ENCODE measurements at places on chromosomes 4 and X.

GRCh38 chr4:6574747-6575502 is at the start of gene MAN2B2:
Gene MAN2B2 (plus strand): TSS chr4:6575189. CDS start chr4:6575211, 22 bp downstream.
- peak; percentile 75 for DNase-seq

GRCh38 chr4:109494563-109494962 is 60.9 kb downstream of the SEC24B start:
- no peak for DNase-seq

DNA sequence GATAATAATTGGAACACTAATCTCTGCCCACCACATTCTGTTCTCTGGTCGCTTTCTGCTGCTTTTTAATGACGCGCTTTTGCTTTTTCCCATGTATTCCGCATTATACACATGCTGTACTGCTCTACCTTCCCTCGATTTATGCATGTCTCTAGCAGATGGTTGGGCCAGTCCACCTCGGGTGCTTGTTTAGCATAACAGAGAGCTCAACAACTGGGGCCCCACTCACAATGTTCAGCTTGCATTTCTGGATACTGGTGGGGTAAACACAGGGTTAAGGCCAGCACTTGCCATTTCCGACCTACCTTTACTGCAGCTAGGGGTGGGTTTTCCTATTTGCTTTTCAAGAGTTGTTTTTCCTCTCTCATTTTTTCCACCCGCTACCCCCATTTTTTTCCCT is 255.8 kb downstream of the SOX3 start:
- DNase-seq = no peak

DNA sequence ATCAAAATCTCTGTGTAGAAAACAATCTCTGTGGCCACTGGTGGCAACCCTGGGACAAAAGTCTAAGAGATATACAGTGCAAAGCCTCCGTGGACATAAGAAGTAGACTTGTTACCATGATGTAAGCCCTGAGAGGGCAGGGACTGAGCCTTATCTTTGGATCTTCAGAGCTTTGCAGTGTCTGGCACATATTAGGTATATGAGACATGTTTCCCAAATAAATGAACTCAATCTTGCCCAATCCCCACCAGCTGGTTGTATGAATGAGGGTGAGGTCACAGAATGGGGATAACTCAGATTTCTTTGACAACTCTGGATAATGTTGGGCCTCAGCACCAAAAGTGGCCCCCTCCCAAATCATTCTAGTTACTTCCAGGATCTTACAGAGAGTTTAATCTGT is 511.4 kb upstream of the DIPK2B start:
- DNase-seq = no peak

DNA sequence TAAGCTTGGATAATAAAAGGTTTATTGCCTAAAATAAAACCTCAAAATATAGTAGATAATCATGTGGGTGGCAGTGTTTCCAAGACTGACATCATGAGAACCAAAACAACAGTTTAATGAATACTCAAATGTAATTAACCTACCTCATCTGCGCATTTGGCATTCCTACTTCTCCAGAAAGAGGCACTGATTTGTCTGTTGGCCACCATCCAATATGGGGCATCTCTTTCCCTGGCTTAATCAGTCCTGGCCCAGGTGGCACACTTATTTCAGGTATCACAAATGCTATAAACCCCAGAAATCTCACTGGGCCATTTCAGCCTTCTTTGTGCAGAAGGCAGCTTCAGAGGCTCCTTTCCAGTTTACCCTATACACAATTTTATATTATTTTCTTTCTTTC is 192.2 kb downstream of the COMMD8 start:
- DNase-seq = no peak

- no peak for DNase-seq
These were observed 13.3 kb downstream of the SRP72 start for GRCh38 chr4:56480691-56481090.

- DNase-seq = no peak
These were observed 14.1 kb upstream of the TMEM154 start for GRCh38 chr4:152693871-152694270.

DNA sequence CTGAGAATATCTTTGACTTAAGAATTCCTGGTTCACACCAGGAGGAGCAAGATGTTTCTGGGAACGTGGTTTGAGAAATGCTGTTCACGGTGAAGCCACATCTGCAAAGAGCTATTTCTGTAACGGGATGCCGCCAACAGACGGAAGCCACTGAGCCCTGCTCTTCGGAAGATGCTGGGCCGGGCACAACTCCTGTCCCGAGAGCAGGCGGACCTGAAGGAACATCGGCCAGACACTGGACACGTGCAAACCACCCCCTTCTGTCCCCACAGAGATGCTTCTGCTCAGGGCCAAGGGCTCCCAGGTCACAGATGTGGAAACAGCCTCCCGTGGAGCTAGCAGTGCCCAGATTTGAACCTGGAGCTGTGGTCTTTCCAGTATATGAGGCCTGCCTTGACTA is 24.3 kb downstream of the HMX1 start:
- no peak for DNase-seq

DNA sequence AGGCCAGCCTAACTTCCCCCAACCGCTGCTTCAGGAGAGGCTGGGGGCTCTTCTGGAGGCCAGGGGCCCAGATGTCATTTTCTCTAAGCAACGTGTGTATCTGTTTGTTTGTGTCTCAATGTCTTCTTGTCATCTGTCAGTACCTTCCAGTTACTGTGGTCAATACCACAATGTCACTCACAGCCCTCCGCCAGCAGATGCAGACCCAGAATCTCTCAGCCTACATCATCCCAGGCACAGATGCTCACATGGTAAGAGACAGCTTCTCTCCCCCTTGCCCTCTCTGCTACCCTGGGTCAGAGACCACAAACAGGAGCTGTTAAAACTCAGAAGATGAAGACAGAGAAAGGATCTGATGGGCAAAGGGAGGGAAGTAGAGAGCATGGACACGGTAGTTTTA is 5.0 kb downstream of the XPNPEP2 start:
- DNase-seq = no peak

- DNase-seq = no peak
These were observed 173.7 kb downstream of the AREG start for GRCh38 chr4:74618659-74619058.

GRCh38 chr4:159042097-159042605 is 60.7 kb upstream of the RAPGEF2 start:
- DNase-seq = no peak

DNA sequence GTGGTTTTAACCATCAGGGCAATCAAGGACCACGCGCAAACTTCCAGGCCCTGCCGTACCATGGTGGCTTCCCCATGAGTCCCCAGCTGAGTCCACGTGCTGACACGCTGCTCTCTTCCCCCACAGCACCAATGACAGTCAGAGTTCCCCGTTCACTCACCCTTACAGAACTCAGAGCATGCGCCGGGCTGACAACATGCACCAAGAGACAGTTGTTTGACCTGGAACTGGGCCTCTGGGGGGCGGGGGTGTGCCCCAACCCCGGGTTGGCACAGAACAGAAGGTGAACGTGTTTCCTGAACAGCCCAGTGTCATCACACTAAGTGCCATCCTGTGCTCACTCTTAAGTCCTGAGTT is 29.4 kb downstream of the IRF2 start:
- DNase-seq = peak; percentile 10

GRCh38 chrX:11528623-11529022 is 137.1 kb downstream of the ARHGAP6 start:
- no peak for DNase-seq

GRCh38 chrX:30663322-30663721 is 10.1 kb downstream of the GK start:
- no peak for DNase-seq

- no peak for DNase-seq
These were observed 78.0 kb downstream of the ANOS1 start for GRCh38 chrX:8653956-8654355.

DNA sequence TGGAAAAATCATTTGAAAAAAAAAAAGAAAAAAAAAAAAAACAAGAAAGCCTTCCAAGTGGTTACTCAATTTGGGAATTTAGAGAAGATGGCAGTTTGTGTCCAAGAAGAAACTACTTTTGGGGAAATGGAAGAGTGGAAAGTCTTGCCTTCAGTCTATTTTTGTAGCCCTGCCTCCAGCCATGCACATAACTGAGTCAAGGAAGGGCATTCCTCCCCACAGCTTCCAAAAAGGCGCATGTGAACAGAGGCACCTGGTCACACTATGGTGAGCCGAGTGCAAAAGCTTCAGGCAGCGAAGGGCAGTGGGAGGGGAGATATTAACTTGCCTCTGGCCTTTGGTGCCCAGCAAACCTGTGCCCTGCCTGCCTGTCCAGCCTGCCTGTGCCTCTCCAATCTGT is 163.7 kb downstream of the SMIM20 start:
- no peak for DNase-seq

DNA sequence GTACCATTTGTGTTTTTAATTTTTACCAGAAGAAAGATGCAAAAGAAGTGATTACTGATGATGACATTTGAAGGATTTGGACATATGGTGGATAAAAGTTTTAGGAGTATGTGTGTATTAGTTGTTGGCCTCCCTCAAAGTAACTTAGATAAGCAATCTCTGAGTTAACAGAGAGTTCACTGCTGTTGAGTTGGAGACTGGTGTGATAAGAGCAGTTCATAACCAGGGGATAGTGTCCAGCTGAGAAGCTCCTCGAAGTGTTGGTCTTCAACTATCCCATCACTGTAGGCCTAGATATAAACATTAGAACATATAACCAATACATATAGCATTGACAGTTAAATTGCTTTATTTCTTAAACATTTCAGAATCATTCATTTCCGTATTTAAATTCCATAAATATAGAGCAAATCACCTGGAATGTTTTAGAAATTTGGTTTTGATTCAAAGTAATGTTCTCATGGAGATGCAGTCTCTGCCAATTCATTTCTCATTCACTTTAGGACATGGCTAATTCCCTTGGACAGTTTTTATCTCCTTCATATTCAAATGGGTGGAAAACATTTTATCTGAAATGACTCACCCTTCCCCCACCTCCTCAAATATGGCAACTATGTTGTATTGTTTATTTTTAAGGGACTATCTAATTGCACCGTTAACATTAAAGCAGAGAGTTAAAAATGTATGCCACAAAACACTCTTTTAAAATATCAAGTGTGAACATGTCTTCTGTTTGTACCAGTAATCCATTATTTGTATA is 136.8 kb upstream of the SLC4A4 start:
- DNase-seq = no peak

GRCh38 chrX:123779908-123780396 is 47.1 kb upstream of the THOC2 start:
- no peak for DNase-seq

GRCh38 chrX:54237014-54237413 is 54.0 kb upstream of the FAM120C start:
- DNase-seq = no peak

- DNase-seq = no peak
These were observed 412.5 kb upstream of the KLHL4 start for GRCh38 chrX:87105131-87105530.

DNA sequence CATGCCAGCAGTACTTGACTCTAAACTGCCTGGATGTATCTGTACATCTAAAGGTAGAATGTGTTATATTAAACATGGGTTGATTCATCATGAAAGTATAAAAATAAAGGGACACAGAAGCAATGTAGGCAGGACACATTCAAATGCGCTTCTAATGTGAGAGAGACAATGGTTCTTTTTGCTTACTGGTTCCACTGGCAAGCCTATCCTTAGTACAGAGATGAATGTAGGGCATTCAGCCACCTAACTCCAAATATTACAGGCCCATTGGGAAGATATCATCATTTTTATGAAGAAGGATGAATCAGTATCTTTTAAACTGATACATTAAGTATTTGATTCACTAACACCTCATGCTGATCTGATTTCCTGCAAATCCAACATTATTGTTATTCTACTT is 18.0 kb downstream of the CDKL2 start:
- no peak for DNase-seq

DNA sequence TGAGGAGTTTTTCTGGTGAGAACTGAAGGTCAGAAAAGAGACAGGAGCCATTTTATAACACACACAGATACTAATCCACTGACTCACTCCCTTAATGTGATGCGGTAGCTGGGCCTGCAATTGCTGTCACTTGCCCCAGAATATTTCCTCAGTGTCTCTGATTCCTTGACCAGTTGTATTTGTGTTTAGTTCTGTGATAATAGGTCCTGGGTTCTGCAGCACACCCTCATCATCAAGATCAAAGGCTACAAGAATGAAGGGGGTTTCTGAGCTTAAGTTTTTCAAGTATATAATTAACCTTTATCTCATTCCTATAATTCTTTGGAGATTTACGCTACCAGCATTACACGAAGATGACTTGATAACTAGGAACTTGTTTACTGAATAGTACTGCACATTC is 576.5 kb upstream of the CPXCR1 start:
- no peak for DNase-seq

DNA sequence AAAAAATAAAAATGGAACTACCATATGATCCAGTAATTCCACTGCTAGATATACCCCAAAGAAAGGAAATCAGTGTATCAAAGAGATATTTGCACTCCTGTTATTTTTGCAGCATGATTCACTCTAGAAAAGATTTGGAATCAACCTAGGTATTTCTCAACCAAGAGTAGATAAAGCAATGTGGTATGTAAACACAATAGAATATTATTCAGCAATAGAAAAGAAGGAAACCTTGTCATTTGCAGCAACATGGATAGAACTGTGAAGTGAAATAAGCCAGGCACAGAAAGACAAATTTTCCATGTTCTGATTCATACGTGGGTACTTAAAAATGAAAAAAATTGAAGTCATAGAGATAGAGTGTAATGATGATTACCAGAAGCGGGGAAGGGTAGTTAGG is 362.3 kb upstream of the EPHA5 start:
- DNase-seq = no peak

GRCh38 chr4:147736458-147736857 is 4.6 kb downstream of the ARHGAP10 start:
- no peak for DNase-seq

GRCh38 chr4:73446336-73446938 is 10.4 kb downstream of the AFP start:
- DNase-seq = no peak

- DNase-seq = no peak
These were observed 35.8 kb downstream of the UNC5C start for GRCh38 chr4:95513022-95513421.

DNA sequence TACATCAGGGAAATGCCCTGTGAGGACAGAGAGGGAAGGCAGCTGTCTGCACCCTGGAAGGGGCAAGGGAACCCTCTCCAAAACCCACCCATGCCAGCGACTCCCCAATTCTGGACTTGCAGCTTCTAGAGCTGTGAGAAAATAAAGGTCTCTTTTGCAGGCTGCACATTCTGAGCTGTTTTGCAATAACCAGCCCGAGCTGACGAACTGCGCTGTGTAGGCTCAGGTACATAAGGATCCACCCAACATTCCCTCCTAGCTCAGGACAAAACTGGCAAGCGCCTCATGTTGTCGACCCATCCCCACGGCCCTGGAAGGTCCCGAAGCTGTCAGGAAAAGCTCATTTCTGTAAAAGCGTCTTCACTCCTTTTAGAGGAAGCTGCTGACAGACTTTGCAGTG is 271.8 kb downstream of the CRLF2 start:
- no peak for DNase-seq

DNA sequence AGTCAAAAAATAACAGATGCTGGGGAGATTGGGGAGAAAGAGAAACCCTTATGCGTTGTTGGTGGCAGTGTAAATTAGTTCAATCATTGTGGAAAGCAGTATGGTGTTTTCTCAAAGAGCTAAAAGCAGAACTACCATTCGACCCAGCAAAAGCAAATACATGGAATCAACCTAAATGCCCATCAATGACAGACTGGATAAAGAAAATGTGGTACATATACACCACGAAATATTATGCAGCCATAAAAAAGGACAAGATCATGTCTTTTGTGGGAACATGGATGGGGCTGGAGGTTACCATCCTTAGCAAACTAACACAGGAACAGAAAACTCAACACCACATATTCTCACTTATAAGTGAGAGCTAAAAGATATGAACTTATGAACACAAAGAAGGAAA is 188.9 kb downstream of the CAMK2D start:
- no peak for DNase-seq
